Amniotic epithelial cell (primary cell): ENCODE measurements at places on chromosomes 4 and X.

GRCh38 chr4:74093981-74094623, 4.9 kb downstream of the CXCL2 start:
- DNase-seq: no peak

DNA sequence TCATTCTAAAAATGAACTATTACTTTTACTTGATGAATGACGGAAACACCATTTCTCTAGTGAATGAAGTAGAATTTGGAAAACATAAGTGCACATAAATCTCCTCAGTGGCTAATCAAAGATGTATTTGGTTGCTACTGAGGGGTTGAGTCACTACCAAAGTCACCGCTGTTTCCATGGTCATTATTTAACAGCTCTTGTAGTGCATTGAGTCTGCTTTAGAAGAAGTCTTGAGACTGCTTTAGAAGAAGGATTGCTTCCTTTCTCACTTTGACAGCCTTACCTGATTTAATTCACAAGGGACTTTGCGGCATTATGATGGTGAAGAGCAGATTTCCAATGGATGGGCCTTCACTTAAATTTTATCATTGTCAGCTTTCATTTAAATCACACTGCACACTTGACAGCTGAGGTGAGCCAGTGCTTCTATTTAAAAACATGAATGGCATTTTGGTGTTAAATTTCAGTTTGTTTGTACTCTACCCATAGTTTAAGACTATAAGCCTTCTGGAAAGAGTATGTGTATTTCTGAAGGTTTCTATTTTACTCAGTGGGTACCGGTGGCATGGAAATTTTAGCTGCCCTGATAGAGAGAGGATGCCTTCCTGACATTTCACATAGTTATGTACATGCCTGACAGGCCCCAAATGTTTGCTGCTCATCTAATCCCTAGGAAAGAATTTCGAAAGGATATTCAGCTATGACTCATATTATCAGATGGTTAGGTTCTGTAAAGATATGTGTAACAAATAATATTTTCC, 9.5 kb downstream of the ASB5 start:
- peak; percentile 81 for DNase-seq

DNA sequence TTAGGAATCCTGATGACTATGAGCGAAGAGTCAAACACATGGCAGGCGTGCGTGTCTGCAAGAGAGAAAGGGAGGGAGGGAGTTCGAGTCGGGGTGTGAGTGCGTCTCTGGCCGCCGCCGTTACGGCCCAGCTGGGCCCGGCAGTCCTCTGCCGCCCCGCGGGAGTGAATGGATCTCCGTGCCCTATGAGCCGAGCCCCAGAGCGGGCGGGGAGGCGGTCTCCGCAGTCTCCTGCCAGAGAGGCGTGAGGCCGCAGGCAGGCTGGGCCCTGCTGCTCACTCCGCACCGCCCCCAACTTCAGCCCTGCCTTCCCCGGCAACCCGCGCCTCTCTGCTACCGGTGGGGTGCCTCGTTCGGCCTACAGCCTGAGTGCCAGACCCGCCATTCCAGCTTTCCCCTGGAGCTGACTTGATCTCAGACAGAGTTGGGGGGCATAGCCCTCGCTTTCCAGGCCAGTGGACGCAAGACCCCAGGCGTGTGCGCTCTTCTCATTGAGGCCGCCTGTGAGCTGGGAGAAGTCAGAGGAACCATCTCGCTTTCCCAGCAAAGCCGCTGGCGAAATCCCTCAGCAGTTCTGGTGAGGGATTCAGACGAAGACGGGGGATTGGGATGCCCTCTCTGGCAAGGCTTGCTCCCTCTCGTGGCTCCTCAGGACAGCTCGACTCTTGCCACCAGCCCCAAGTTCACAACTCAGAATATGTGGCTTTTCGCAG, 1.4 kb downstream of the SLC16A2 start:
- DNase-seq: peak; percentile 52

- no peak for DNase-seq
Observed at GRCh38 chr4:169345316-169345721, 74.6 kb upstream of the SH3RF1 start.

GRCh38 chr4:11847167-11847566, 418.5 kb upstream of the HS3ST1 start:
- peak; percentile 2 for DNase-seq

- DNase-seq: peak; percentile 64
Observed at GRCh38 chr4:109155682-109156283, 146.7 kb downstream of the COL25A1 start.

DNA sequence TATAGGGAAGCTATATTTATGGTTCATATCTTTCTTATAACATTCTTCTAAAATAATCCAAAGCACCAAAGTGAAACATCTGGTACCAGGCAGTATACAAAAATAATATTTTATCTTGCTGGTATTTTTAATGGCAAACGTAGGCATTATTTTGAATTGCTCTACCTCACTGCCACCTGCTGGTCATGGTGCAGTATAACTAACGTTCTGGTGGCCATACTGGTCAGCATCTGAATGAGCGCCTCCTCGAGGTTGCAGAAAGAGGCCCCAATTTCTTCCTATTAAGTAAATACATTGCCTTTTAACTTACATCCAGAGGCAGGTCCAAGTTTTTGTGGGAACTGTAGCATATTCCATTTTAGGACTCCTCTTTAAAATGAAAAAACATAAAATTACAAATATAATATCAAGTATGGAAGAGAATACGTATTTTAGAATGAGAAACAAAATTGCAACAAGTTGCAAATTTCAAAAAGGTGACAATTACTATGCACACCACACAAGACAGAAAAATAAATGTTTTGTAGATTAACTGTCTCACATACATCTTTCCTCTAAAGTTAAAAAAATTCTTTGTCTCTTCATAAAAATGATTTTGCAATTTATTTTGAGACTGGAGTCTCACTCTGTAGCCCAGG, 22.9 kb upstream of the CWH43 start:
- DNase-seq: peak; percentile 81

DNA sequence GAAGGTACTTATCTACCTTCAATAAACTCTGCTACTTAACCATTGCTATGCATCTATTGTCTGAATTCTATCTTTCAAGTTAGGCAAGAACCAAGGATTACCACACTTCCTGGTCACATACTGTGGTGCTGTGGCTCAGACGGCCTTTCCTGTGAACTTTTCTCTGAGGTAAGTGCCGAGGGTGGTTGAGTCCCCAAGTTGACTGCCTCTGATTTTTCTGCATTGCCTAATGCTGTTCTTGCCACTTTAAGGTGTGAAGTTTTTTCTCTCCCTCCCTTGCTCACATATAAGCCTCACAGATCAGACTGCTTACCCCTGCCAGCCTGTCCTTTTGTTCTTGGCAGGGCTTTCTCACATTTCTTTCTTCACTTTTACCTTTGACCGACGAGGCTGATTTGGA, 348.0 kb upstream of the POU3F4 start:
- no peak for DNase-seq

GRCh38 chr4:8176547-8177399, 18.2 kb upstream of the ABLIM2 start:
- DNase-seq: peak; percentile 62

GRCh38 chr4:1988327-1988724, 20.4 kb downstream of the NELFA start:
- DNase-seq: no peak

- DNase-seq: peak; percentile 99
Observed at GRCh38 chr4:40255393-40256281, 58.8 kb downstream of the RHOH start.

DNA sequence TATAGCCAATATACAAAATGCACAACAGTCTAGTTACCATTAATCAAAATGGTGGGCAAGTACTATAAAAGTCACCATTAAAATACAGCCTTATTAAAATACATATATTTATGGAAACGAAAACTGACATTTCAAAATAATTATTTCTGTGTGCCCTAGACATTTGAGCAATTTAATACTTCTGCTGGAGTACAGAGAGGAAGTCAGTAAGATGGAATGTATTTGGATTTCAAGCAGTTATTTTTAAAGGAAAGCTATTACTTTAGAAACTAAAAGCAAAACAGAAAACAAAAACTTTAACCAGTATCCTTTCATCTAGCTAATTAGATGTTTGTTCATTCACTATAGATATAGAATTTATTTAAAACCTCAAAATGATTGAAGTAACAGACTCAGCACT, 37.8 kb upstream of the TLR2 start:
- no peak for DNase-seq

DNA sequence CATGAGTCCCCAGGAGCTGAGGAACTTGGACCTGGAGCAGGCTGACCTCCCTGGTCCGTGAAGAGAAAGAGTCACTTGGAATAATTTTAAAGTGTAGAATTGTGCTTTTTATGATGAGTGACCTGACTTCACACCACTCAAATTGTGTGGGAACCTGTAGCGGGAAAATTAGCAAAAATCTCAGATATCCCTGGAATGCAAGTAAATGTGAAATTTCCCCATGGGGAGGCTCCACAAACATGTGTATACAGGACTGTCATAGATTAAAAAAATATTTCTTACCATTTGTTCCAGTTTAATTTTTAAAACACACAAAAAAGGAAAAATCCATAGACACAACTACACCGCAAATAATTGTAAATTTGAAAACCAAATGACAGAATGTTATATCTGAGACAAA, 1079.6 kb upstream of the PABPC4L start:
- peak; percentile 13 for DNase-seq

DNA sequence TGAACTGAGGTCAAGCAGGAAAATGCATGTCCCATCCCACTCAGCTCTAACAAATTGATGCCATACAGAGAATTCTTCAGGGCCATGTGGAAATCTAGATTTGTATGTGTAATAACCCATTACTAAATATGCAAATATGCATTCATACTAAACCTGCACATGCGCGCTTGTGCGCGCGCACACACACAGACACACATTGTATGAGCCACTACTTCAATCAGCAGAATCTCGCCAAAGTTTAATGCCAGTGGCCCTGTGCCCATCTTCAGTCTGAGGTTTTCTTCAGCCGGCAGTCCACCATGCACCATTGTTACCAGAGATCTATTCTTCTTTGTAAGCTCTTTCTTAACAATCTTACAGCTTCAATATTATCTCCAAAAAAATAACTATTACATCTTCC, 276.4 kb downstream of the PDGFC start:
- no peak for DNase-seq

GRCh38 chr4:29153642-29154041, 1566.5 kb upstream of the PCDH7 start:
- no peak for DNase-seq

- DNase-seq: no peak
Observed at GRCh38 chrX:73852022-73852421, 289.0 kb downstream of the CHIC1 start.

GRCh38 chr4:7007944-7008343, 35.2 kb upstream of the TADA2B start:
- no peak for DNase-seq

GRCh38 chr4:104010722-104011121, 290.9 kb upstream of the TACR3 start:
- no peak for DNase-seq
